ENCODE measurements at places on chromosomes 3 and 15.

GRCh38 chr3:189236352-189236751, 64.6 kb downstream of the TPRG1 start:
- no peak for DNase-seq

DNA sequence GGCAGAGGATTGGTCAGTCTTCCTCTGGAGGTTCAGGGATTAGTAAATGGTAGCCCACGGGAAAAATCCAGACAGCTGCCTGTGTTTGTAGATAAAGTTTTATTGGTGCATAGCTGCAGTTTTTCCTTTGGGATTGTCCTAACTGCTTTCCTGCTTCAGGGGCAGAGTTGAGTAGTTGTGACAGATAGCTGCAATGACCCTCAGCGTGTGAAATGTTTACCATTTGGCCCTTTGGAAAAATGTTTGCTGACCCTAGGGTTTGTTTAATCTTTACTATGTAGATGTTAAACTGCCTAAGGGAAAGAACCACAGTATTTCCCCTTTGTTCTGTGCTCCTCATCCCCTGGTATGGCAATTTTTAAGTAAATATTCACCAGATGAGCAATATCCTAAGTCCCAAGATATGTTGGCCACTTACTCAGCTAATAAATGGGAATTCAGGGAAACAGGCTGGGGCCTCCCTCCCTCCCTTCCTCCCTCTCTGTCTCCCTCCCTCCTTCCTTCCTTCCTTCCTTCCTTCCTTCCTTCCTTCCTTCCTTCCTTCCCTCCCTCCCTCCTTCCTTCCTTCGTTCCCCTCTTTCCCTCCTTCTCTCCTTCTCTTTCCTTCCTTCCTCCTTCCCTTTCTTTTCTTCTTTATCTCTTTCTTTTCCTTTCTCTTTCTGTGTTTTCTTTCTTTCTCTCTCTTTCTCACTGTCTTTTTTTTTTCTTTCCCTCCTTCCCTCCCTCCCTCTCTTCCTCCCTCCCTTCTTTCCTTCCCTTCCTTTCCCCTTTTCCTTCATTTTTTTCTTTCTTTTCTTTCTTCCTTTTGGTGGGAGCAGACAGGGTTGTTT, 234.6 kb upstream of the BHLHE40 start:
- DNase-seq: no peak

GRCh38 chr3:9727041-9727595, 4.4 kb upstream of the BRPF1 start:
- DNase-seq: no peak

DNA sequence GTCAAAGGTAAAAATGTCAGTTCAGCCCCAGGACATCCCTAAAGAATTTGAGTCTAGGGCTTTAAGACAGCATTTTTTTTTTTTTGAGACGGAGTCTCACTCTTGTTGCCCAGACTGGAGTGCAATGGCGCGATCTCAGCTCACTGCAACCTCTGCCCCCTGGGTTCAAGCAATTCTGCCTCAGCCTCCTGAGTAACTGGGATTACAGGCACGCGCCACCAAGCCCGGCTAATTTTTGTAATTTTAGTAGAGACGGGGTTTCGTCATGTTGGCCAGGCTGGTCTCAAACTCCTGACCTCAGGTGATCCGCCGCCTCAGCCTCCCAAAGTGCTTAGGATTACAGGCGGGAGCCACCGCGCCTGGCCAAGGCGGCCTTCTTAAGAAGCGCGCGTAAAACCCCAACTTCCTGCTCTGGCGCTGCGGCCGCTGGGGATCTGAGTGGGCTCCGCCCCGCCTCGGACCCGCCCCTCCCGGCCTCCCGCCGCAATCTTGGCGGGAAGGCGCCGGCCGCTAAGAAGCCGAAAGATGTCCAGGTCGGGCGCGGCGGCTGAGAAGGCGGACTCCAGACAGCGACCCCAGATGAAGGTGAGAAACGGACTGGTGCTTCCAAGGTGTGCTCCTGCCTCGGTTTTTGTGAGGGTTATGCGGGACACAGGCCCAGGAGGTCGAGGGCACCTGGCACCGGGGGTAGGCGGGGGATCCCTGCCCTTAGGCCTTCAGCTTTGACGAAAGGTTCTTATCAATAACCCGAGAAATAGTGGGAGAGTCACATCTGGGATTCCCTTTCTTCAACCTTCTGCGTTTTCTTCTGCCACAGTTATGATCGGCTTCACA, at the start of gene WDR76:
Gene WDR76, plus strand, starts transcription at position 495 of the 834 bp plus-strand sequence. Its CDS starts 31 bp downstream, at position 526.
- peak; percentile 33 for DNase-seq

- DNase-seq: no peak
Observed at GRCh38 chr3:119221779-119222320, 18.8 kb downstream of the B4GALT4 start.

GRCh38 chr3:168850109-168850508, 754.4 kb upstream of the GOLIM4 start:
- DNase-seq: no peak

DNA sequence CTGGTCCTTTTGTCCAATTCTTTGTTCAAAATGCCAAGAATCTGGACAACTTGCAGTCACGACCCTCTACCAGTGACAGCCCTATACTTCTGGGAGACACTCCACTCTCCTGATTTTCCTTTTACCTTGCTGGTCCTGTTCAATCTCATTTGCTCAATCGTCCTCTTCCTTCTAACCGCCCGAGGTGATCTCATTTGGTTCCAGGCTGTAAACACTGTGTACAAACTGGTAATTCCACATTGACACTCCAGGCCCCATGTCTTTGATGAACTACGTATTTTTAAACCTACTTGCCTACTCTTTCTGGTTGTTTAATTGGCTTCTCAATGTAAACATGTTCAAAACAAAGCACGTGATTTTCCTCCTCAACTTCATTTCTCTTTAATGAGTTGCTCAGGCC, 23.7 kb upstream of the C3orf49 start:
- no peak for DNase-seq

- DNase-seq: no peak
Observed at GRCh38 chr15:99998661-99999101, 265.4 kb upstream of the LYSMD4 start.

DNA sequence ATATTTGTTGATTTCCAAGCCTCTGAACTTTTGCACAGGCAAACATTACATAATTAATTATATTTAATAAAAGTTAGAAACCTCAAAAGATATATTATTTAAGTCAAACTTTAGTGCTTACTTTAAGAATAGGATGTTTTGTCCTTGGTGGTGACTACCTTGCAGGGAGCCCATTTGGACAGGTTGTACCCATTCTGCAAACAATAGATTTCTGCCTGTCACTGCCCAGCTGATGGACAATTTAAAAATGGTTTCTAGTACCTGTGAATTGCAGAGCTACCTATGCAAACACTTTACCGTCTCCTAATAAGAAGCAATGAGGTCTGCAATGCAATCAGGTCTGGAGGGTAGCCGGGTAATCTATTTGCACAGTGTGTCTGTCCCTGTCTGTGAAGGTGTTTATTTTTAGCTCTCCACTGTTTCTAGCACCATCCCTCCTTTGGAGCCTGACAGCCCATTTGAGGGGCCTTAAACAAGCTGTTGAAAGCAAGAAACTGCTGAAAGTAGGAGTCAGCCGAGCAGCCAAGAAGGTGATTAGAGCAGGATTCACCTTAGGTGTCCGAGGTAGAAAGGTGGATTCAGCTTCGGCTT, 556.2 kb upstream of the CFAP20DC start:
- DNase-seq: no peak

GRCh38 chr15:45637141-45637540, 2.3 kb downstream of the SQOR start:
- DNase-seq: no peak

GRCh38 chr3:146581080-146581601, 24.0 kb downstream of the PLSCR5 start:
- DNase-seq: no peak

DNA sequence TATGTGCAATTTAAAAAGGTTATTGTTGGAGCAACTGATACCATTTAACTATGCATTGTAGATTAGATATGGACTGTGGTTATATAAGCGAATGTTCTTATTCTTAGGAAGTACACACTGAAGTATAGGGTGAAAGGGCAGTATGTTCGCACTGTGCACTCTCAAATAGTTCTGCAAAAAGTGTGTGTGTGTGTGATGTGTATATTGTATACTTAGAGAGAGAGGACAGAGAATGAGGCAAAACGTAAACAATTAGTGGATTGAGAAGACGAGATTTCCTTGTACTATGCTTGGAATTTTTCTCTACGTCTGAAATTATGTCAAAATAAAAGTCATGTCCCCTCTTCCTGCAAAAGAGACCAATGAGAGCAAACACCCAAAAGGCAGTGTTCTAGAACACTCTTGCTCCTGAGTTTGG, 30.4 kb downstream of the LSM3 start:
- DNase-seq: no peak

GRCh38 chr3:37847689-37848088, 14.0 kb upstream of the CTDSPL start:
- DNase-seq: no peak

DNA sequence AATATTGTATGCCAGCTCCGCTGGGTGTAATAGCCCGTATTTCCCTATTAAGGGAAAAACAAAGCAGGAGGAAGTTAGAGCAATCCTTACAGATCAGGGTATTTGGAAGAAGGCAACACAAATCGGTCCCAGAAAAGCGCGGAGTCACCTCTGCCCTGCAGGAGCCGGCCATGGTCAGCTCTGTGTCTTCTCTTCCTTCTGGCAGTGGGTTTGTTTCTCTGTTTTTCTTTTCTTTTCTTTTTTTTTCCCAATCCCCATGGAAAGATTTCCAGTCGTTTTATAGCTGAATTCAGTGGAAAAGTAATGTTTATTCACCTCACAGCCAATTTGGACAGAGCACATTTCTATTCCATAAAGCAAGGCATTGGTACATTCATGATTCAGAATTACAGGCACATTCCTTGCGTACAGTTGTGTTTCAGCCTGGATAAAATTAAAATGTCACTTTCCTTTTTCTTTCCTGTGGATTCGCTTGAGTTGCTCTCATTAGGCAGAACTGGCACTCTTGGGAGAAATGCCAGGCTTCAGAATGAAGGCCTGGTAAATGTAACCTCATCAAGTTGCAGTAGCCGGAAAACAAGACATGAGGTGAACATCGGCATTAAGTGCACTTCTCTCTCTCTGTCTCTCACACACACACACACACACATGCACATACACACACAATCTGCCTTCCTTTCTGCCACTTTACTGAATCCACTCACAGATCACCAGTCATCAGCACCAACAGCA, 204.5 kb upstream of the UBE2E1 start:
- no peak for DNase-seq

- no peak for DNase-seq
Observed at GRCh38 chr3:194446754-194447153, 40.0 kb downstream of the ATP13A3 start.

DNA sequence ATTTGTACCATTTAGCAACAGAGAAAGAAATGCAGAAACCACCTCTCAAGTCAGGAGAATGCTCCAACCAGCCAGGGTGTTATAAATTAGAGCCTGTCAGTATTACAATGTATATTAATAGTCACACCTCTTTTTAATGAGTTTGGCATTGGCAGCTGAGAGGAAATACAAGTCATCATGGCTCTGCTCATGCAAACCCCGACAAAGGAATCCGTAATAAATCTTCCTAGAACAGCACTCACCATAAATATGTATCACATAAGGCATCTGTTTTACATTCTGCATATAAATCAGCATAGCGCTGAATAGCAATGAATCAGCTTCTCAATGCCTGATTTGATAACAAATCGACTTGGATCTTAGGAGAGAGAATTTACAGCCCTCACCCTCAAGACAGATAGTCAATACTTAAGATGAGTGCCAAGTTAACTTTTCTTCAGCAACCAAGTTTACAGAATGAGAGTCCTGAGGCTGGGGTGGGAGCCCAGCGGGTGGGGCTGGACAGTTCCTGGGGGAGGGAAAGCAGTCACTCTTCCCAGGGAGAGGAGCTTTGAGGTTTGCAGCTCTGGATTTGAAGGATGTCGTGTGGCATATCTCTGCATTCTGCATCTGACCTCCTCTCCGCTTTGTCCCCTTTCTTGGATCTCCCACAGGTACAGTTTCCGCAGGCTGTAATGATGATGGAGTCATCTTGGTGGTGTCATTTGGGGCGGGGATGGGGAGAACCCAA, 1034.4 kb upstream of the NR2F2 start:
- no peak for DNase-seq

- DNase-seq: no peak
Observed at GRCh38 chr3:44104043-44104442, 137.6 kb upstream of the TOPAZ1 start.

DNA sequence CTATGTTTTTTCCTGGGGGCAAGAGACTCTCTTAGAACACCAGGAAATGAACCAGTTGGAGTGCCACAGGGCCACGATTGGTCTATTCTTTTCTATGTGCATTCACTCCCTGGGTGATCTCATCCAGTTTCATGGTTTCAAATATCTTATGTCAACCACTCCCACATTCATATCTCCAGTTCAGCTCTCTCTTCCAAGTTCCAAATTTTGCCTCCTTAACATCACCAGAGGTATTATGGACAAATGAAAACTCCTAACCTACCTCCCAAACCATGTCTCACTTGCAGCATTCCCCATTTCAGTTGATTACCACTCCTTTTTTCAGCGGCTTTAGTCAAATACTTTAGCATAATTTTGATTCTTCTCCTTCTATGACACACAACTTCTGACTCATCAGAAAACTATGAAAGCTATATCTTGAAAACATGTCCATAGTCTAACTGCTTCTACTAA, 203.1 kb upstream of the SEMA6D start:
- no peak for DNase-seq

- DNase-seq: no peak
Observed at GRCh38 chr15:94535298-94536048, 304.1 kb downstream of the MCTP2 start.

DNA sequence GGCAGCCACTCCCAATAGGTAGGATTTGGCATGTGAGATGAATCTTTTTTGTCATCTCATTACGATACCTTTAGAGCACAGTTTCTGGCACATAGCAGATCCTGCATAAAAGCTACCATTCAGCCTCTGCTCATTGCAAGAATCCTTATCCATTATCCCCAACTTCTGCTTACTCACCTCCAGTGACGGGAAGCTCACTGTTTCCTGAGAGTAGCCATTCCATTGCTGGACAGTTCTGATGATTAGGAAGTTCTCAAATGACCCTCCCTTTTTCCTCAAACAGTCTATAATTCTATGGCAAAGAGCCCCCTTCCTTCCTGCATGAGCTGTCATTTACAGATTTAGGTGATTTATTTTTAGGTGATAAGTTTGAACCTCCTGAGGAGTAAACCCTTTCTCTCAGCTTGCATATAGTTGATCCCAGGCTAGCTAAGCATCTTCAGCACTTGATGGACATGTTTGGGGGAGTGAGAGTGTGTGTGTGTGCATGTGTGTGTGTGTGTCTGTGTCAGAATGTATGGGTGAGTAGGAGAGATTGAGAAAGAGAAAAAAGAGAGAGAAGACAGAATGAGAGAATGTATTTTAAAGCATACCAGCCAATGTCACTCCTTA, 109.7 kb downstream of the LSM3 start:
- no peak for DNase-seq

DNA sequence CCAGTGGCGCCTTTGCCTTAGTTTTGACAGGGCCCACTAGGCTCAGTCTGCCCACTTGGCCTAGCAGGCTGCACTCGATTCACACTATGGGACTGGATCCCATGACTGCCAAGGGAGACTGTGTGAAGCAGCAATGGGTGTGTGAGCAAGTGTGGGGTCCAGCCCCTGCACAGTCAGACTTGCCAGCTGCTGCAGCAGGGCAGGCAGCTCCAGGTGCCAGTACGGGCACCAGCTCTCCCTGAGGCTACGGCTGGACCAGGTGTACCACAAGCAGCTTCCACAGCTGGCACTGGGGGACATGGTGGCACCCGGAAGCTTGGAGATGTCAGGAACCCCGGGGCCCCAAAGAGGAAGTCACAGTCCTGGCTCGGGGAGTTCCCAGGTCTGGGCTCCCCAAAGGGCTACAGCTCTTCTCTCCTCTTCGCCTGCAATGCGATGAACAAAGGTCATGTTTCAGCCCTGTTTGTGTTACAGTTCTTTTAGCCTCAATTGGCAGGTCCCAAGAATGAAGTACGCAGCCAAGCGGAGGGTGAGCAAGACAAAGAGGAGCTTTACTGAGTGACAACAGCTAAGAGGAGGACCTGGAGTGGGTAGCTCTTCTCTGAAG, 67.1 kb downstream of the PIK3CB start:
- no peak for DNase-seq
